ENCODE measurements at places on chromosomes 4 and X.

DNA sequence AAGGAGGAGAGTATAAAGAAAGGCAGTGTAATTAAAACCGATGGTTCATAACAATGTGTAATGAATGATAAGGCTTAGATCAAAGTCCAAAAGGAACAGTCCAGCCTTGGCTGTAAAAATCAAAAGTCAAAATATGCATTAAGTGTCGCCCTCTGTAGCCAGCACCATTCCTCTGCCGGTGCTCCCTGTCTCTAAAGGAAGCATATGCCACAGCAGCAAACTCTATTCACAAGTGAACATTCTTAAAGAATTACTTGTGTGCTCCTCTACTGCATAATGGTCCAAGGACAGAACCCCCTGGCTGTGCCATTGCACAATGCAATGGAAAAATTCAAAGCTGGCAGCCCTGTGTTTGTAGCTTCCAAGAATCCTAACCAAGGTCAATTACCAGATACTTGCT is 16.3 kb upstream of the MBNL3 start:
- DNase-seq: no peak

- DNase-seq: no peak
These were observed 117.9 kb downstream of the STIM2 start for GRCh38 chr4:26978387-26979053.

GRCh38 chr4:27759611-27760575 is 899.3 kb downstream of the STIM2 start:
- DNase-seq: no peak

GRCh38 chr4:56048702-56049431 is 100.1 kb downstream of the CEP135 start:
- no peak for DNase-seq

DNA sequence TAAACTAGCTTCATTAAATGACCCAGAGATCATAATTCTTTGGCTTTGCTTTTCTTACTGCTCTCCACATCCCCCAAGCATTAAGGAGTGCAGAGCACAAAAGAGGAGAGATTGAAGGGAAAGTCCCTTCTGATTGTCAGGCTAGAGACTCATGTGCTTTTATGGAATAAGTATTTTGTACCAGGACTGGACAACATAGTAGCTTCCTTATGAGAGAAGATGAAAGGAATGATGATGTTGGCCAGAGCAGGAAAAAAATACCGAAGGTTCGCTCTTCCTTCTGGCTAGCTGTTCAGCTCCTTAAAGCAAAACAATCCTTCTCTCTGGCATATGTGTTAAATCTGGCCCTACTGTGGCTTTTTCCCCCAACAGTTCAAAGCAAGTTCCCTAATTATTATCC is 53.1 kb downstream of the HOPX start:
- no peak for DNase-seq

DNA sequence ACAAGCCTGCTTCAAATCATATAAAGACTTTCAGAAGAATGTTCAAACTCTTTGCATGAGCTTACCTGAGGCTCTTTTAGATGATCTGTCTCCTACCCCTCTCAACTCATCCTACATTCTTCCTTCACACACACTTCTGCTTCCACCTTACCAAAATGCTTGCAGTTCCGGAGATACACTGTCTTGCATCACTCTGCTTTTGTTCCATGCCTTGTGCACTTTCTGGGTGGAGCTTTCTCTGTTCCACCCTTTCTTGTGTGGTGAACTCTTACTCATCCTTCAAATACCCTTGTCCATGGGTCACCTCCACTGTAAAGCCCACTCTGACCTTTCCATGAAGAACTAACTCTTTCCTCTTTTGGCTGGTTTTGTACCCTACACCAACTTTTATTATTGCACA is 18.4 kb upstream of the MGST2 start:
- no peak for DNase-seq

- DNase-seq: no peak
These were observed 36.3 kb downstream of the STBD1 start for GRCh38 chr4:76342803-76343202.

- no peak for DNase-seq
These were observed 2.7 kb downstream of the LIMCH1 start for GRCh38 chr4:41540687-41541086.

GRCh38 chr4:54187148-54187547 is 41.9 kb upstream of the PDGFRA start:
- DNase-seq: no peak

DNA sequence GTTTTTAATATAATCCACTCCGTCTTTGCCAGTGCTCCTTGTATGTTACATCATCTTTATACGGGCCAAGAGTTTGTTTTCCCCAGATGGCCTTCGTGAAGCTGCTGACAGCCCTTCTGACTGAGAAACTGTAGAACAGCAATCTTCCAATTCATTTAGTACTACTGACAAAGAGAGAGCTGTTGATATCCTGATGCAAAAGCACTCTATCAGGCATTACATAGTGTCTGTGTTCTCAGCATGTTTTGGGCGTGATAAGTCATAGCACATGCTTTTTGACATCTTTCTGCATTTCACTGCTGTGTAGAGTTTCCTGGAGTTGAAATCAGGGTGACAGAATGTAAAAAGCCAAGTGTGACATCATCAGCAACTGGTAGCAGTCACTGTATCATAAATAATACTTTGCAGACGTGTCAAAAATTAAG is 746.3 kb upstream of the FAM241A start:
- no peak for DNase-seq

- DNase-seq: no peak
These were observed 7.9 kb downstream of the FRMD7 start for GRCh38 chrX:132119821-132120515.

GRCh38 chr4:6573551-6573950 is 1.4 kb upstream of the MAN2B2 start:
- no peak for DNase-seq

DNA sequence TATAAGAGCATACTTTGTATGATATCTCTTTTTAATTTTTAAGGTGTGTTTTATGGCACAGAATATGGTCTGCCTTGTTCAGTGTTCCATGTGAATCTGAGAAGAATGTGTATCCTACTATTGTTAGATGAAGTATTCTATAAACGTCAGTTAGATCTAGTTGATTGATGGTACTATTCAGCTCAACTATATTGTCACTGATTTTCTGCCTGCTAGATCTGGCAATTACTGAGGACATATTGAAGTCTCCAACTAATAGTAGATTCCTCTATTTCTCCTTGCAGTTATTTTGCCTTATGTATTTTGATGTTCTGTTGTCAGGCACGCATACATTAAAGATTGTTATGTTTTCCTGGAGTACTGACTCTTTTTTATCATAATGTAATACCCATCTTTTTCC is 39.8 kb downstream of the AWAT2 start:
- DNase-seq: no peak

DNA sequence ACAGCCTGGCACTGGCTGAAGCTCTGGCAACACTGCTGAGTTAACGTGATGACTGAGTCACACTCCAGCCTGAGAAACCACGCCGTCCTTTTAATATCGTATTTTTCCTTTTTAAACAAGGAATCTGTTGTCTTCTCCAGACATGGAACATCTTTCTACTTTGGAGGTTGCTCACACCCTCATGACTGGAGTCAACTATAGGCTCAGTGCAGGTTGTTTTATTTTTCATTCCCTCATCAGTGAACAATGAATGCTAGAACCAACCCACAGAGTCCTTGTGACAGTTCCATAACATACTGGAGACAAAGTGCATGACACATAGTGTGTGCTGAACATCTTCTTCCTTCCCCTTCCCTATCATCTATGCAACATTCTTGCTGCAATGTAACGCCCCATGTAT is 76.8 kb upstream of the CPEB2 start:
- DNase-seq: no peak

- no peak for DNase-seq
These were observed 14.9 kb downstream of the HNRNPD start for GRCh38 chr4:82358847-82359246.

- DNase-seq: no peak
These were observed 498.0 kb downstream of the STPG2 start for GRCh38 chr4:97645071-97645821.

- no peak for DNase-seq
These were observed 125.3 kb downstream of the COL4A6 start for GRCh38 chrX:108312957-108313356.

DNA sequence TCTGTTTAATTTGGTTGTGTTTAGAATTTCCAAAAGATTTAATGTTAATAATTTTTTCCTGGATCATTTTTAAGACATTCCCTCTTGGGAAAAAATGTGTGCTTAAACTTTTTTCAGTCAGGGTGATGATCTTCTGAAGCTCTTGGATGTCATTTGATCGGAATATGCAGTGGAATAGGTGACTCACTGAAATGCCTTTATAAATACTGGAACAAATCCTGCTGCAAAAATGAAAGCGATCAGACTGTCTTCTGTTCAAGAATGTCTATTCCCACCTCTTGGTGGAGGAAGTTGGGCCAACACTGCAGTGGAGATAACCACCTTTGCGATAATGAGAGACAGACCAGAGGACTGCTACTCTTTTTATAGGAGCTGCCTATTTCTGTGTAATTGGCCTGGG is 46.7 kb downstream of the LARP1B start:
- DNase-seq: no peak

- no peak for DNase-seq
These were observed 19.7 kb upstream of the MTM1 start for GRCh38 chrX:150548684-150549083.

DNA sequence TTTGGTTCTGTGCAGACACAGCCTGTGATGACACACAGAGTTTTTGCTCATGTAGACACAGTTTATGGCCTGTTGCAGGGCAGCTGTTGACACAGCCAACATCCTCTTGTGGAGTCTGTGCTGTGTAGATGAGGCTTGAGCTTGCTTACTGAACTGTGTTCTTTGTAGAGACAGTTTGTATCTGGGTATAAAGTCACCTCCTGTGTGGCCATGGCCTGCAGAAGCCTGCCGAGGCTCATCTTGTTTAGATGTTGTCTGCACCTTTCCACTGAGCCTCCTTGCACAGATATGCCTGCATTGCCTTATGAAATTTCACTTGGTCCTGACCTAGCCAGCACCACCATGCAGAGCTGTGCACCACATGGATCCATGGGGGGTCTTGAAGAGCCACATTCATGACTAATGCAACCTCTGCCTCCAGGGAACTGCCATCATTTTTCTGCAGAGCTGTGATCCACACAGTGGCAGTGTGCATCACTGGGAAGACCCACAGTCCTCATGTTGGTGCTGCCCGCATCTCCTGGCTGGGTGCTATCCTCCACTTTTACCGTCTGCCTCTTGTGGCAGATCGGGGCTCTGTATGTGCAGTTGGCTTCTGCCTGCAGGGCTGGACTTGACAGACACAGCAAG is 198.0 kb upstream of the MAMLD1 start:
- DNase-seq: no peak

- DNase-seq: no peak
These were observed 18.8 kb upstream of the CHRNA9 start for GRCh38 chr4:40316333-40316781.
